Immature natural killer cell (primary cell): ENCODE measurements at places on chromosomes 1 and 21. TPM values are rescaled to one million over a fixed set of nuclear protein-coding genes. Genes with fewer than 3 reads are reported as not detected.

The ARHGEF2 gene
- 11.7 TPM for polyA plus RNA-seq

The KRTAP7-1 gene
- not detected for polyA plus RNA-seq

The NBPF4 gene
- not detected for polyA plus RNA-seq

The WNT4 gene
- polyA plus RNA-seq, result not detected

The NHLH2 gene
- polyA plus RNA-seq, result not detected

The PDE4B gene
- polyA plus RNA-seq, result 25.1 TPM

The SYTL1 gene
- polyA plus RNA-seq, result 158 TPM

The CHIT1 gene
- not detected for polyA plus RNA-seq

The AGT gene
- not detected for polyA plus RNA-seq

The LAX1 gene
- 13.0 TPM for polyA plus RNA-seq

The RAD54L gene
- polyA plus RNA-seq, result 0.51 TPM

The LYSMD1 gene
- polyA plus RNA-seq, result not detected

The S100A1 gene
- polyA plus RNA-seq, result not detected

The AIRE gene
- not detected for polyA plus RNA-seq

GRCh38 chr1:11147197-11147770, 41.9 kb upstream of the ANGPTL7 start:
- no peak for DNase-seq

GRCh38 chr1:16922885-16923431, 1.2 kb downstream of the CROCC start:
- DNase-seq, result no peak

DNA sequence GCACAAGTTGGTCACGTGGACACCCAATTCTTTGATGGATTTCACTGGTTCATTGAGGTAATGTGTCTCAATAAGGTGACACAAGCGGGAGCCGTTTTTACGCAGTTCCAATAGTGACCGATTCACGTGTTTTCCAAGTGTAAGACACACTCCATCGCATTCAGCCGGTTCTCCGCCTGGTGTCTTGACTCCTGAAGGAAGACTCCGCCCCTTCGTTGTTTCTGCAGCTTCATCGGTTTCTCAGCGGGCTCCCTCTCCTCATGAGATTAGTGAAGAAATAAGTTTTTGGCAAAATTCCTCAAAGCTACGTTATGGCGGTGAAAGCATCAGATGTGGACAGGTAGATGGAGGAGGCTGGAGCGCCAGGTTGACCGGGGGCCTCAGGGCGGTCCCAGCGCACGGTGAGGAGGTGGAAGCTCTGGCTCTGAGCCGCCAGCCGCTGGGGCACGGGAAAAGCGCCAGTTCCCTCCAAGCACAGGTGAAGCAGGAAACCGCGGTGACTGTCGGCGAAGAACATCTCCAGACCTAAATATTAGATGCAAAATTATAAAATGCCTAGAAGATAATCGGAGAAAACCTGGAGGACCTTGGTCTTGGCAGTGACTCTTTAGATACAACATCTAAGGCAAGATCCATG, 21.0 kb downstream of the CD2 start:
- no peak for DNase-seq

DNA sequence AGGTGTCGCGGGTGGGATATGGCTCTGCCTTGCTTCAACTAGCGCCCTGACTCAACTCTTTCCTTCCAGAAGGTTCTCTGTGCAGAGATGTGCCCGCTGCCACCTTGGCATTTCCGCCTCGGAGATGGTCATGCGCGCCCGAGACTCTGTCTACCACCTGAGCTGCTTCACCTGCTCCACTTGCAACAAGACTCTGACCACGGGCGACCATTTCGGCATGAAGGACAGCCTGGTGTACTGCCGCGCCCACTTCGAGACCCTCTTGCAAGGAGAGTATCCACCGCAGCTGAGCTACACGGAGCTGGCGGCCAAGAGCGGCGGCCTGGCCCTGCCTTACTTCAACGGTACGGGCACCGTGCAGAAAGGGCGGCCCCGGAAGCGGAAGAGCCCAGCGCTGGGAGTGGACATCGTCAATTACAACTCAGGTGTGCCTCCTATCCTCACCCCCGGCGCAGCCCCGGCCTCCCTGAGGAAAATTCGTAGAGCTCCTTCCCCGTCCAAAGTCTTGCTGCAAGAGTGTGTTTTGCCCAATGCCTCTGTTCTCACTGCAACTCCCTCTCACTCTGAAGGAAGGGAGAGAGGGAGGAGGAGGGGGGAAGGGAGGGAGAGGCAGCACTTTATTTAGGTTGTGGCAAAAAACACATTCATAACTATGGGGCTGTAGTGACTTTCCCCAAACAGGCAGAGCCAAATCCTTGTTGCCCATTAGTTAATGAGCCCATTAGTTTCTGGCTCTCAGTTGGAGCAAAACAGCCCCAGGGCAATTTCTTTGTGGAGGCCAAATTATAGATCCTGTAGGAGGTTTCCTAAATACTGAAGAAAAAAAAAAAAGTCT, 4.3 kb downstream of the LHX9 start:
- no peak for DNase-seq

GRCh38 chr1:87706779-87707228, 378.1 kb downstream of the LMO4 start:
- DNase-seq, result no peak

DNA sequence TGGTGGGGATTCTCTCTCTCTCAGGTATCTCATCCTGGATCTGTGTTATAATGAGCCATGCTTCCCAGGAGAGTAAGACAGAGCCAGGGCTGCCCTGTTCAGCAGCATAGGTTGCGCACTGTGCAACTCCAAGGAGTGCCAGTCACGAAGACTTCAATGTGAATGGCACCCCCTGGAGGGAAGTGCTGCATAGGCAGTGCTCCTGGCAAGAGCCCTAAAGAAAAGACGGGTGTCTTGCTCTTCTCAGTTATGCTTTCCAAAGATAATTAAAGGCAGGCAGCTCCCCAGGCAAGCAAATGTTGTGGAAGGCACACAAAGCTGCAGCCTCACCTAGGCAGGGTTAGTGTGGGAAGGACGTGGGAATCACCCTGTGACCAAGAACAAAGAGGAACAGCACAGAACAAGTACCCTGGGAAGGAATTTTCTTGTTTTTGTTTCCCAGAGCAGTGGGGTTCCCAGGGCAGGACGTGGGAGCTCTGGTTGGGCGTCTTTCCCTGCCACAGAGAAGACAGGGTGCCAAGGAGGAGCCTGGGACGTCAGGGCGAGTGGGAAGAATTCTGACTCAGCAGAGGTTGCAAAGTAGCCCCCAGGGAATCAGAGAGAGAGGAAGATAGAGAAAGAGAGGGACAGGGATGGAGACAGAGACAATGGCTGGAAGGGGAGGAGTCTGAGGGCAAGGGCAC, 120.9 kb downstream of the KCNN3 start:
- no peak for DNase-seq

- DNase-seq, result no peak
Measured at GRCh38 chr1:93124556-93125355, 45.7 kb downstream of the MTF2 start.

- DNase-seq, result no peak
Measured at GRCh38 chr1:16969651-16970050, 10.8 kb downstream of the MFAP2 start.

GRCh38 chr1:9004700-9005394, 21.4 kb downstream of the SLC2A7 start:
- peak; percentile 44 for DNase-seq

- no peak for DNase-seq
Measured at GRCh38 chr21:38136201-38136600, 120.6 kb upstream of the KCNJ15 start.

DNA sequence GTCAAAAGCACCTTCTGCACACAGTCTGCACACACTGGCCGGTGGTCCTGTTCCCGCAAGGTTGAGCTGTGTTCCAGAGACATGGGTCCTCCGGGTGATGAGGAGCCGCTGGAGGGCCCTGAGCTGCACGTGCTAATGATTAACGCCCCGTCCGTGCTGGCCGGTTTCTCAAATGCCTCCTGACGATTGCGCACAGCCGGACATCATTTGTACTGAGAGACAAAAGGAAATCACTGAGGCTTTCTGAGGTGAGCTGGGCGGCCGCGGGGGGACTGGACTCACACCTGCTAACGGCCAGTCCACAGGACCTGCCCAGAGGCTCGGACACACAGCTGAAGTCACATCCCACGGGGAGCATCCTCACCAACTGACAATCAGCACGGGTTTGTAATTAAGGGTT, 29.2 kb downstream of the POFUT2 start:
- DNase-seq, result no peak

DNA sequence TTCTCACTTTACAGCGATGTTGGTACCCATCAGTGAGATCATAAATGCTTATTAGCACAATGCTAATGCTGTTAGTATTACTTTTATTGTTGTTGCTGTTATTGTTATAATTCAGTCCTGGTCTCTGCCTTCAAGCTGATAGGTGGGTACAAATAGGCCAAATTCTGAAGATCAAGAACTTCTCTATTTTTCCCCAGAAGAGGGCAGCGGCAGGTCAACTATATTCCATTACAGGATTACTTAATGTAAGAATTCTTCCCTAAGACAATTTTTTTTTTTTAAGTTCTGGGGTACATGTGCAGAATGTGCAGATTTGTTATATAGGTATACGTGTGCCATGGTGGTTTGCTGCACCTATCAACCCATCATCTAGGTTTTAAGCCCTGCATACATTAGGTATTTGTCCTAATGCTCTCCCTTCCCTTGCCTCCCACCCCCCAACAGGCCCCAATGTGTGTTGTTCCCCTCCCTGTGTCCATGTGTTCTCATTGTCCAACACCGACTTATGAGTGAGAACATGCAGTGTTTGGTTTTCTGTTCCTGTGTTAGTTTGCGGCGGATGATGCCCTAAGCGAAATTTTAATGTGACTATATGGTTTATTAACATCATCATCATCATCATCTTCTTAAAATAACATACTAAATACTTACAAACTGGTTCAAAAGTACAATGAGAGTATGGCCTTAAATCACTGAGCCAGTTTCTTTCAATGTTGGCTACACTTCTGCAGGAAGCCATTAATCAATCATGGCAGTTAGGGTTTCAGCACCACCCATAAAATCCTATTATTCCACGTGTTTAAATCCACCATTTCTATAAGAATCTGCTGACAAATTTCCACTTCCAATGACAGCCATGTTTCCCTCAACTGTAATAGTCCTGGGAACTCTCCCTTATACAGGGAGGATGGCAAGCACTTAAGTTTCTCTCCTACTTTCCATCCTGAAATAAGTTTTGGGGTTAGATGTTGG, 19.2 kb downstream of the SLC19A2 start:
- no peak for DNase-seq

DNA sequence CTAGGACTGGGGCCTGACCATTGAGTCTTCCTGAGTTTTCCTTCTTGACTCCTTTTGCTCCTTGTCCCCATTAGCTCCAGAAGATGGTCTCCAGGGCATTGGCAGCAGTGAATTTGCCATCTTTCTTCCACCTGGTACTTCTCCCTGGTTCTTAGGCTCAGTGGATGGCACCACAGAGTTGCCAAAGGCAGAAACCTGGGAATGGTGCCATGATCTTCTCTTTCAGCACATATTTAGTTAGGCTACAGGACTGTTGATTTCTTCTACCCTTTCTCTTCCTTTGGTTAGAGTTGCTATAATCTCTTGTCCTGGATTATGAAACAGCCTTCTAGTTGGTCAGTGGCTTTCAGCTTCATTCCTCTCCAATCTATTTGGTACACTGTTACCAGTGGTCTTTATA, 6.2 kb downstream of the ZBTB40 start:
- DNase-seq, result no peak

DNA sequence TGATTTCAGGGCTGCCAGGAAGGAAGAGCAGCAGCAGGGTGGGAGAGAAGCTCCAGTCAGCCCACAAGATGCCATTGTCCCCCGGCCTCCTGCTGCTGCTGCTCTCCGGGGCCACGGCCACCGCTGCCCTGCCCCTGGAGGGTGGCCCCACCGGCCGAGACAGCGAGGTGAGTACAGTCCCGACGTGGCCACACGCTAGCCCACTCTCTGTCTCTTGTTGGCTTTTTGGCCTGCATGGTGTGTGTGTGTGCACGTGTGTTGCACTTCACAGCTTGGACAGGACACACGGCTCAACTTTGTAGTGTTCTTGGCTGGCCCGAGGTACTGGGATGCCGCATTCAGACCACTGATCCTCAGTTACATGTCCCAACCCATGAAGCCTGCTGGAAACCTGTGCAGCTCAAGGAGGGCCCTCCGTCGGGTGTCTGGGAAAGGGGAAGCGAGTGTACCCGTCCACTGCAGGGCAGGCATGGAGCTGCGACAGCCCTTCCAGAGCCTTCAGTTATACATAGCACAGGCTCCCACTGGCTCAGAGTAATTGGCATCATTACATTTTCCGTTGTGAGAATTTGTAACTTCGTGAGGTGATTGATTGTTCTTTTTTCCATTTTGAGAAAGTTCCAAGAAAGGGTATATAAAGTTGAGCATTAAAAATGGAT, 454 bp downstream of the CORT start:
- DNase-seq, result no peak

GRCh38 chr1:208269338-208269666, 25.1 kb upstream of the PLXNA2 start:
- DNase-seq, result no peak

DNA sequence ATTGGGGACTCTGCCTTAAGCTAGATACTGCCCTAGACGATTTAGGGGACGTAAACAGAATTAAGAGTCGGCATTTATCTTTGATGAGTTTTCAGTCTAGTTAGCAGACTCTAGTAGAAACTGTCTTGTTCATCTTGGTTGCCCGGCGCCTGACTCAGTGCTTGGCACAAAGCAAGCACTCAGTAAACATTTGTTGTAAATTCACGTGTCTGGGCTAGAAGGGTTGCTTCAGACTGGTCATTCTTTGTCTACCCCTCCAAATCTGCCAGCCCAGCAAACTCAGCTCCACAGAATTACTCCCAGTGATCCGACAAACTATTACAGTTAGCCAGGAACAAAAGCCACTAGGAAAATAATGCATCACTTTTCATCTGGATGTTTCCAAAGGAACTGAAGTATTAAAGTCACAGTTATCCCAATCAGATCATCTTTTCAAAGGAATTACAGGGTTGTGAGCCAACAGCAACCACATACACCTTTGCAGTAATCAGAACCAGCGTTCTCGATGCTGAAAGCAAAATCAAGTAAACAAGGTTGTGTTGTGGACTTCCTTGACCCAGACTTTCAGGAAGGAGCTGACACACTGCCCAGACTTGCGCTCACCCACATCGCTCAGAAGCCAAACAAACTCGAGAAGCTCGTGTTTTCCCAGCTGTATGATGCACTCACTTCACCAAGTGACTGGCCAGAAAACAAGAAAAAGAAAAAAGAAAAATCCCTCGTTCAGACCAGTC, 66.5 kb upstream of the GADD45A start:
- DNase-seq, result no peak

- DNase-seq, result no peak
Measured at GRCh38 chr1:114609826-114610225, 28.4 kb upstream of the BCAS2 start.

DNA sequence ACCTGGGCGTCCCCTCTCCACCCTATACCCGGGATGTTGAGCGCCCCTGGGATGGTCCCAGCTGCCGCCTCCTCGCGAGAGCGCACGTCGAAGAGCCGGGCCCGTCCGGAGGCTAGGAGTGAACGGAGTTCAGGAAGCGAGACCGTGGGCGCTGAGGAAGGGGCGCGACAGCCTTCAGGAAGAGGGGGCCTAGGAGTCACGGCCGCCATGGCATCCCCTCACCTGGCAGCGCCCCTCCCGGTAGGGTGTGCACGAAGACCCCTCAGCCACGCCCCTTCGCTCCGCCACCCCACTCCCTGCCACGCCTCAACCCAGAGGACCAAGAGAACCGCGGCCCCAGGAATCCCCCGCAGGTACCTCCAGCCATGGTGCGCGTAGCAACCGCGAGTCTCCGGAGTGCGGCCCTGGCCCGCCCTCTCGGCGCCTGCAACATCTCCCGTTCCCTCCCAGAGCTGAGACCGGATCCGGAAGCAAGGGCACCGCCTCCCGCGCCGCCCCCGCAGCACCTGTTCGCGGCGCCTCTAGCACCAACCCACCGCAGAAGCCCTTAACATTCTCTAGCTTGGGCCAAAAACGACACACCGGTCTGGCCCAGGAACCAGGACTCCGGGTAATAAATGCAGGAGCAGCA, at the start of gene TSTD1:
TSTD1 (minus strand) TSS at position 442 of the 631 bp plus-strand sequence; CDS start at position 367, 75 bp downstream.
- peak; percentile 85 for DNase-seq
